ENCODE measurements at places on chromosomes 7 and 10.

DNA sequence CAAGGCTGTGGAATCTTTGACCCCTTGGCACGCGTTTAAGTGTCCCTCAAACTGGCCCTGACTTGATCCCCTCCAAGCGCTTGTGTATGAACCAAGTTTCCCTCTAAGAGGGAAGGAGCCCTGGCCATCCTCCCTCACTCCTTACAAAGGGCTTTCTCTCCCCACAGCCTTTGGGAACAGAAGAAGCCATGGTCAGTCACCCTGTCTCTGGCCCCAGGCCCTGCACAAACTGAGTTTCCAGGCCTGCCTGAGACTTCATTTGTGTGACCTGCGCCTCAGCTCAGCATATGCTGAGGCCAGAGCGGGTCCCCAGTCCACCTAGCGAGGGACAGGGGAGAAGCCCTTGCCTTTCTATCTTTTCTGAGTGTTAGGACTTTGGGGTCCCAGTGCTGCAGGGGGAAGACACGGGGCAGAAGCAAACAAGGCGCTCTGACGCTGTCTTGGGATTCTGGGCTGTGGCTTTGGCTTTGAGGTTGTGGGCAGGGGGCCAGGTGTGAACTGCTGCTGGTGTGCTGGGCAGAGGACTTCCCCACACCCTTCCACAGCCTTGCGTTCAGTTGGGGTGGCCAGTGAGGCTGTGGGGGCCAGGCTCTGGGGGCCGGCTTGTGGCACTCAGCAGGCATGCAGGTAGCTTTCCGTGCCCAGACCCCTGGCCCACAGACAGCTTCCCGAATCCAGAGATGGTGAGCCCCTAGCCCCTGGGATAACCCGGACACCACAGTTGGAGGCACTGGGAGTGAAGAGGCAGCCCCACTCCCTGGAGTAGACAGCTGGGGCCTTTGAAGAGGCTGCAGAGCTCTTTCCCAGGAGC lies 1.5 kb downstream of the RET start:
- DNase-seq, result no peak

- no peak for DNase-seq
Measured at GRCh38 chr7:8913682-8914081, 480.3 kb downstream of the NXPH1 start.

DNA sequence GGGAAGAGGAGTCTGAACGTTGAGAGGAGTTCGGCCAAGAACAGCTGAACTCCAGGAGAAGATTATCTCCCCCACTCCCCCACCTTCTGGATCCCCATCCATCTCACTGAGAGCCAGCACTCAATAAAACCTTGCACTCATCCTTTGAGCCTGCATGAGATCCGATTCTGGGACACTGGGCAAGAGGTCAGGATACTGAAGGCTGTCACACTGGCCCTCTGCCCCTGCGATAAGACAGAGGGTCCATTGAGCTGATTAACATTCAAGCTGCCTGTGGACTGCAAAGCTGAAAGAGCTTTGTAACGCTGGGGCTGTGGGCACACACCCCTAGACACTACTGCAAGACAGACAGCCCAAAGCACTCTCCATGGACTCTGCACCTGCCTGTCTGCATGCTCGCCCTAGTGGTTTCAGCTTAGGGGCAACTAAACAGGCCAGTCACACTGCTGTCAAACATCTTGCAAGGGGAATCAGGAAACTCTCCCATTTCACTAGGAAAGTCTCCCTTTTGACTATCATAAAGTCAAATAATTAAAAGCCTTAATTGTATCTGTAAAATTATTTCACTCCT lies 42.3 kb upstream of the CNTNAP2 start:
- DNase-seq, result no peak

GRCh38 chr7:34869057-34869456 lies 168.2 kb downstream of the DPY19L1 start:
- DNase-seq, result no peak

- DNase-seq, result peak; percentile 96
Measured at GRCh38 chr10:15200626-15201025, 32.1 kb upstream of the NMT2 start.

GRCh38 chr10:93180482-93180931 lies 106.8 kb downstream of the CYP26A1 start:
- DNase-seq, result no peak

DNA sequence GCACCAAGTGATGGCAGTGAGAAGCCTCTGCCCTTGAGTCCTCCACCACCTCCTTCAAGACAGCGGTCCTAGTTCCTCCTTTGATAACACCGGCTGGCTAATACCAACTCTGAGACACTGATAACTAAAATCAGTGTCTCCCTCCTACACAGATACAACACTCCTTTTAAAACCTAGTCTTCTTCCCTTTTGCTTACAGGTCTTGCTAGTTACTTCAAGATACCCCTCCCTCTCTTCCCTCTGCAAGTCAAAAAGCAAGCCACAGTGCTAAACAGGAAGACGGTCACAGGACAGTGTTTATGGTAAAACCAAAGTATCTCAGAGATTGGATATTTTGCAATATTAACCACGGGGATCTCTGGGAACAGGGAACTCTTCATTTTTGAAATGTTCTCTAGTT lies 4.6 kb downstream of the AKR1B1 start:
- DNase-seq, result no peak

GRCh38 chr10:114487815-114488536 lies 83.7 kb upstream of the AFAP1L2 start:
- DNase-seq, result no peak

GRCh38 chr10:3700531-3701076 lies 84.4 kb downstream of the KLF6 start:
- DNase-seq, result no peak

- DNase-seq, result peak; percentile 37
Measured at GRCh38 chr7:151696721-151697514, 177.2 kb upstream of the RHEB start.

- DNase-seq, result peak; percentile 17
Measured at GRCh38 chr10:121159670-121160069, 308.5 kb downstream of the WDR11 start.

GRCh38 chr10:22320591-22321155 lies at the start of gene BMI1:
TSS of gene BMI1 (plus strand) at chr10:22321099. CDS start at chr10:22326450, 5,351 bp downstream.
- DNase-seq, result peak; percentile 68

DNA sequence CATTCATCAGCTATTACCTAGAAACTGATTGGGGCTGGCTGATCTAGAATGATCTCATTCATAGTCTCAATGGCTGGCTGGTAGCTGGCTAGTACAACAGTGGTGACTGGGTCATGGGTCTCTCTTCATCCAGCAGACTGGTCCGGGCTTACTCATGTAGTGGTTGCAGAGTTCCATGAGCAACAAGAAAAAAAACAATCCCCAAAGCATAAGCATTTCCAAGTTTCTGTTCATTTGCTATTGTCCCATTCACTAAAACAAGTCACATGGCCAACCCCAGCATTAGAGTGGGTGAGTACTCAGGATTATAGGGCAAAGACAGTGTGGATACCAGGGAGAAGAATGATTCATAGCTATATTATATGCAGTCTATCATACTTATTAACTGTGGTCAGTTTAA lies 85.2 kb upstream of the SEMA3C start:
- DNase-seq, result peak; percentile 64

DNA sequence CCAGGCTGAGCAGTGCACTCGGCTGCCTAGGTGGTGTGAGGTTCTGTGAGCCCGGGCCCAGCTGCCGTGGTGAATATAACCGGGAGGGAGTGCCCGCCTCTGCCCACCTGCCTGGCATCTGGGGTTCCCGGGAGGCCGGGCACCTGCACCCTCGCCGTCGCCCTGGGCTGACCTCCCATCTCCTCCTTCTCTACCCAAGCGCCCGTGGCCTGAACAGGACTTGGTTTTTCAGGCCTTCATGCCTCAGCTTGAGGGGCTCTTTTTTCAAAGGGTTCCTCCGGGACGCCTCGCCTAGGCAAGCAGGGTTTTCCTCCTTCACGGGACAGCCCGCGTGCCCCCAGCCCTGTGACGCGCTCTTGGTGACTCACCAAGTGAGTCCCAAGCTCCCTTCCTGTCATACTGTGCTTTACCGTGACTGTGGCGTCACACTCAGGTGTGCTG lies 9.9 kb downstream of the INPP5A start:
- no peak for DNase-seq

- no peak for DNase-seq
Measured at GRCh38 chr7:137363683-137364082, 20.1 kb upstream of the PTN start.

DNA sequence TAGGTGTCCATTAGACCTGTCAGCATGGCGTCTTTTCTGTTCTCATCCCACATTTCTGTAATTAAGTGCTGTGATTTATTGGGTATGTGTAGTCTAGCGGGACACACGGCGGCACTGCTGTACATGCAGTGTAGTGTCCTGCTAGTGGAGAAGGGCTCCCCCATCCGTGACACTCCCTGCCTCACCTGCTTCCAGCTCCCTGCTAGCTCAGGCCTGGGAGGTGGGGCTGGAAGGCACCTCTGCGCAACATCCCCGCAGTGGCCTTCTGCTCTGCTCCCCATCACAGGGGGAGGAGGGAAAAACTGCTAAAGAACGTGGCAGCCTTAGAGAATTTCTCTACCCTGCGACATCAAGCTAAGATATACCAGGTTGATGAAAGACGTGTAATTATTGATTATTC lies 19.5 kb downstream of the SEPHS1 start:
- no peak for DNase-seq

DNA sequence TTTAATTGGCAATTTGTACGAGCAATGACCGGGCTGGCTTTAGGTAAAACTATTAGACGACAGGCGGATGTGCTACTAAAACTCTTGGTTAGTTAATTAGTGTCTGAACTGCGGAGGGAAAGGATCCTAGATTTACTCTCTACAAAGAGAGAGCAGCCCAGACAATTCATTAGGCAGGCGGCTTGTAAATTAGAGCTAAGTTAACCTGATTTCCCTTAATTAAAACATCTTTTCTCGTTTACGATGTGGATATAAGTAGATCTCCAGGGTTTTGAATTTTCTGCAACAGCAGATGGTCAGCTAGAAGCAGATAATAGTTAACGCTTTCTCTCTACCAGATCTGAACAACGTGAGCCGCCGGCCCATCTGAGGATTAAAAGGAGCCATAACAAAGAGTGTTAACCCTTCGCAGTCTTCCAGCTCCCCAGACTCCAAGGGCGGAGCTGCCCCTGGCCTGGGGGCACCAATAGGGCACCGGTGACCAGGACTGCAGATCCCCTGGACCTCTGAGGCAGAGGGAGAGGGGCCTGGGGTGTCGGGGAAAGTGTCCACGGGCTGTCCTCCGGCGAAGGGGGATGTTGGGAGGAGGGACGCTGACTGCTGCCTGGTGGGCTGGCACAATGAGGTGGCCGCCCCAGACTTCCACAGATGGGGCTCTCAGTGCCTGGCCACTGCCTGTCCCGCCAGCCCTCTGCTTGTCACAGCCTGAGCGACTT lies 6.3 kb upstream of the UNCX start:
- no peak for DNase-seq

GRCh38 chr10:24415455-24416125 lies 206.7 kb downstream of the KIAA1217 start:
- DNase-seq, result no peak

DNA sequence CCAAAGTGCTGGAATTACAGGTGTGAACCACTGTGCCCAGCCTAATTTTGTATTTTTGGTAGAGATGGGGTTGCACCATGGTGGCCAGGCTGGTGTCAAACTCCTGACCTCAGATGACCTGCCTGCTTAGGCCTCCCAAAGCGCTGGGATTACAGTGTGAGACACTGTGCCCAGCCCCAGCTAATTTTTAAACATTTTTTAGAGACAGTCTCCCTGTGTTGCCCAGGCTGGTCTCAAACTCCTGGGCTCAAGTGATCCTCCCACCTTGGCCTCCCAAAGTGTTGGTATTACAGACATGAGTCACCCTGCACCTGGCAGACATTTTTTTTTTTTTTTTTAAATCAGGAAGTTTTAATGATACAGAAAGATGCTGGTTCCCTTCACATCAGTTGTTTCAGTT lies 15.5 kb downstream of the DENND10 start:
- no peak for DNase-seq

DNA sequence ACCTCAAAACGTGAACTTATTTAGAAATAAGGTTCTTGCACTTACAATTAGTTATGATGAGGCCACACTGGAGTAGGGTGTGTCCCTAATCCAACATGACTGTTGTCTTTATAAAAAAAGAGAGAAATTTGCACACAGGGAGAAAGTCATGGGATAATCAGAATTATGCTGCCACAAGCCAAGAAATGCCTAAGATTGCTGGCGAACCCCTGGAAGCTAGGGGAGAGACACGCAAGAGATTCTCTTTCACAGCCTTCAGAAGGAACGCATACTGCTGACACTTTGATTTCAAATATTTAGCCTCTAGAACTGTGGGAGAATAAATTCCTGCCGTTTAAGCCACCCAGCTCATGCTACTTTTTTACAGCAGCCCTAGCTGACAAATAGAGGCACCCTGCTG lies 138.3 kb downstream of the CCDC71L start:
- DNase-seq, result no peak

GRCh38 chr10:7195118-7195517 lies 215.7 kb downstream of the SFMBT2 start:
- DNase-seq, result no peak

DNA sequence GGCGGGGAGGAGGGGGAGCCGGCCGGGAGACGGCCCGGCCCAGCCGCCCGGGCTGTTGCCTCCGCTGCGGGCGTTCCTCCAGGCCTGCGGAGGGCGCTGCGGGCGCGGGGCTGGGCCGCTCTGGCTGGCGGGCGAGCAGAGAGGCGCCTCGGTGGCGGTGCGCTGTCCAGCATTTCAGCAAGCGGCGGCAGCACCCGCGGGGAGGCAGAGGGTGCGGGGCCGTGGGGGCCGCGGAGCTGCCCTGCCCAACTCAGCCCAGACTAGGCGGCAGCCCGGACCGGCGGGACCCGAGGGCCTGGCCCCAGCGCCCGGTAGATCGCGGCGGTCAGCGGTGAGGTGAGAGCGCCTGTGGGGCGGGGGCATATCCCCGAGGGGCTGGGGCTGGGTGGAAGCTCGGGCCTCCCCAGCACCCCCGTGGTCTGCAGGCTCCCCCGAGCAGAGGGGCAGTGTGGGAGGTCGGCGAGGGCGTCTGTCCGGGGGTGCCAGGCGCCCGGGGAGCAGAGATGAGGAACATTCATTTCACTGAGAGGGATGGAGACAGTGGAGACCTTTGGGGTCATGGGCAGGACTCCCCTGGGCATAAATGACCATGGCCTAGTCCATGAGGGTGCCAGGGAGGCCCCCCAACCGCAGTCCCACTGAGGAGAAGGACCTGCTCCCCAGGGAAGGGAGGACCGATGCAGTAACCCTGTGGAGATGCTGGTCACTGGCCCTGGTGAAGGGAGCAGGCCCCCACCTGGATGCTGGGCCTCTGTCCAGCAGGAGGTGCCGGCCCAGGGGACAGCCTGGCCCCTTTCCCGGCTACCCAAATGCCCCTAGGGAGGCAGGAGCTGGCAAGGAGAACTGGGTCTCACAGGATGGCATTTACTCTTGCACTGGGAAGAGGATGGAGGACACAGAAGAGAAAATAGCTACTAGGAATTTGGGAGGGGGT lies at the start of gene SRRM3:
Gene SRRM3 (plus strand): TSS at position 165 of the 934 bp plus-strand sequence. CDS start 33,171 bp downstream, outside the sequence.
- DNase-seq, result peak; percentile 45
